GM04503 (cell line): ENCODE measurements at places on chromosomes 13 and 19.

GRCh38 chr19:4830768-4831265 lies 695 bp downstream of the TICAM1 start:
- DNase-seq: no peak

GRCh38 chr13:99737481-99738245 lies 233.9 kb downstream of the ZIC5 start:
- no peak for DNase-seq

DNA sequence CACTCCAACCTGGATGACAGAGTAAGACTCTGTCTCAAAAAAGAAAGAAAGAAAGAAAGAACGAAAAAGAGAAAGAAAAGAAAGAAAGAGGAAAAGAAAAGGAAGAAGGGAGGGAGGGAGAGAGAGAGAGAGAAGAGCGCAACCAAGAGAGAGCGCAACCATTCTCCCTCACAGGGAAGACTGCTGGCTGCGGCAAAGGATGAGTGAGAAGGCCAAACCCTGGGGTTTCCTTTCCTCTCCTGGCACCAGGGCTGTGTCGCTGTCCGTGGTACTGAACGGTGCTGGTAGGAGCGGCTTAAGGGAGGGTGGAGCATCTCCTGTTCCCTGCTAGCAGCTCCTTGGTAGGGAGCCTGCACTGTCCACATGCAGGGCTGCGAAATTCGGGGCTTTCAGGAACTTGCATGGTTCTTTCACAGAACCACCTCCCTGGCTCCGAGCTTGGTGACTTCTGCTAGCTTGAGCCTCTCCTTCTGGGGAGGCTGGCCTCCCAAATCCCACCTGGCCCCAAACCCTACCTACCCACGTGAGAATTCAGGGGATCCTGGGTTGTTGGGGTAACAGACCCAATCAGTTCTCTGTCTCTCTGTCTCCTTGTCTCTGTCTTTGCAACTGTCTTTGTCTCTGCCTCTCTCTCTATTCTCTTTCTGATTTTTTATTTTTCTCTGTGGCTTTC lies 51.1 kb upstream of the ZNRF4 start:
- peak; percentile 47 for DNase-seq

DNA sequence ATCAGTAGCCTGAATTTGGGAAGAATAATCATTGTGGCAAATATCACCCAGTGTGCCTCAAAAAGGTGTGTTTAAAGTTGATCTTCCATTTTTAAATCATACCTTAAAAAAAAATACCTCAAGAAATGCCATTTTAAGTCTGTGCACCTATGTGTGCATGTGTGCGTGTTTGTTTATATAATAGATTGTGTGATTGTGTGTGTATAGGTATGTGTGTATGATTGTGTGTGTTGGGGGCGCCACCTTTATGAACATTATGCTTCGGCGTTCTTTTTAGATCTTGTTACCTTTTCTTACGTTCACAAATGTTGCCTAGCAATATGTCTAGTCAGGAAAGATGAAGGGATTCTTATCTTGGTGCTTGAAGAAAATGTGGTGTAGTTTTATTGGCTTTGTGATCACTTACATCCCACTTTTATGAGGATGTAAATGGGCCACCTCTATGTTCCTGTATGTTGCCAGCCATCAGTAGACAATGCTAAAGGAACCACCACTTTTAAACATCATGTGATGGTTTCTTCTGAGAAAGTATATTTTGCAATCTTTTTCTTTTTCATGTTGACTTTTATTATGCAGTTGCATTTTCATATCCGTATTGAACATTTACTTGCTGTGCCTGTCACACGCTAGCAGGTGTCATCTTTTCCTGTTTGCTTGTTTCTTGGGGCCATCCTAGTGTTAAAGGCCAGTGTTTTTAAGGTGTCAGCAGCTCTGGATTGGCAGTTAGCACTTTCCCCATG lies 2.2 kb upstream of the IRS2 start:
- no peak for DNase-seq

DNA sequence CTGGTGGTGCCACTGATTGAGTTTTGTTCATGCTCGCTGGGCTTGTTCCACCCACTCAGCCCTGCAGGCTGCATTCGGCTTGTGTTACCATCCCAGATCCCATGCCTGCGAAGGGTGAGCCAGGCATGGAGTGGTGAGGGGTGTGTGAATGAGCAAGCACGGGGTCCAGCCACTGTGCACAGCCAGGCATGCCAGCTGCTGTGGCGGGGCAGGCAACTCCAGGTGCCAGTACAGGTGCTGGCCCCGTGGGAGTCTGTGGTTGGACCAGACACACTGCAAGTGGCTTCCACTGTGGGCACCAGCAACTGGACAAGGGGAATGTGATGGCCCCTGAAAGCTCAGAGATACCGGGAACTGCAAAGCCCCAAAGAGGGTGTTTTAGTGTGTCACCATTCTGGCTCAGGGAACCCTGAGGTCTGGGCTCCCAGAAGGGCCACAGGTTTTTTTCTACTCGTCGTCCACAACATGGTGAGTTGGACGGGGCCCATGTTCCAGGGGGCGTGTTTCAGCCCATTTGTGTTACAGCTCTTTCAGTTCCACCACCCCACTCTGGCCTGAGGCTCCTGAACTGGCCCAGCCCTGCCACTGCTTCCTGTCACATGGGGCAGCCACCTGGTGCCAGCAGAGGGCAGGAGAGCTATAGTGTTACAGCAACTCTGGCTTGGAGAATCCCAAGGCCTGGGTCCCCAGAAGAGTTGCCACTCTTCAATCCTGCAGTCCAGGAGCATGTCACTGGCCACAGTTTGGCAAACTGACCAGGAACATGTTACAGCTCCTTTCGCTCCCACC lies 217.0 kb upstream of the OBI1 start:
- no peak for DNase-seq

- no peak for DNase-seq
Observed at GRCh38 chr19:17235971-17236777, 9.5 kb downstream of the NR2F6 start.
